ENCODE measurements at places on chromosomes 3 and 15.
A peak's percentile ranks its signal among the peaks of the same experiment; 100 is the strongest.

GRCh38 chr3:69252631-69253030 lies 130.2 kb upstream of the LMOD3 start:
- no peak for DNase-seq

GRCh38 chr15:49990835-49991545 lies 128.0 kb downstream of the ATP8B4 start:
- DNase-seq: no peak

- no peak for DNase-seq
Observed at GRCh38 chr3:33467786-33468185, 27.6 kb upstream of the UBP1 start.

DNA sequence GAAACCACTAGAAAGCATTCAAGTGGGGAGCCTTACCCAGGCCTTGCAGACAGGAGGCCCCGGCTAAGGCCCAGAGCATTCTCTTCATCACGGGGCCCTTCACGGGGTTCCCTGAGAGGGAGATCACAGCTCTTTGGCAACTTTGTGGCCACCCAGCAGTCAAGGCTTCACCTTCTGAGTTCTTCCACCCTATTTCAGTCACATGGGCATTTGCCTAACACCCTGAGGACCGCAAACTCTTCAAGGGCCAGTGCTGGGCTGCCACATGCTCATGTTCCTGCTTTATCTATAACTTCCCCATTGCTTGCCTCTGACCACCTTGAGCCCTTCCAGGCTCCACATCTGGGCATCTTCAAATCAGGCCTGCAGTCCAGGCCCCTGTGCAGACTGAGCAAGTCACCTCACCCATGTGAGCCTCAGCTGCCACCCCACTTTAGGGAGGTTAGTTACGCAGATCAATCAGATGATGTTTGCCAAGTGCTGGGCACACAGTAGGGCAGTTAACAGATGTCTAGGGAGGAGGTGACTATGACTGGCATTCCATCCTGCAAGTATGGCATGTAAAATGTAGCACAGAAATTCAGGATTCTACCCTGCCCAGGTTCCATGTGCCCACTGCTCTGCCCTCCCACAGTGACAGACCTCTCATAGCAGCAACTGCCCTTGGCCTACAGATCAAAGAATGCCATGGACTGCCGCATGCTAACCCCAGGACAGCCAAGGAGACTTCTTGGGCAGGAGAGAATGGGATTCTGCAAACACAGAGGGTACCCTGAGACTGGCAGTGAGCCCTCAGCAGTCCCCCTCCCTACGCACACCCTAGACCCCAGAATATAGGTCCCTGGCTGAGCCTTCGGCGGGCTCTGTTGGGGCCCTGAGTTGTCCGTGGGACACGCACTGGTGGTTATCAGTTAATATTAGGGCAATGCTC lies 37.6 kb upstream of the ZNF710 start:
- peak; percentile 97 for DNase-seq

DNA sequence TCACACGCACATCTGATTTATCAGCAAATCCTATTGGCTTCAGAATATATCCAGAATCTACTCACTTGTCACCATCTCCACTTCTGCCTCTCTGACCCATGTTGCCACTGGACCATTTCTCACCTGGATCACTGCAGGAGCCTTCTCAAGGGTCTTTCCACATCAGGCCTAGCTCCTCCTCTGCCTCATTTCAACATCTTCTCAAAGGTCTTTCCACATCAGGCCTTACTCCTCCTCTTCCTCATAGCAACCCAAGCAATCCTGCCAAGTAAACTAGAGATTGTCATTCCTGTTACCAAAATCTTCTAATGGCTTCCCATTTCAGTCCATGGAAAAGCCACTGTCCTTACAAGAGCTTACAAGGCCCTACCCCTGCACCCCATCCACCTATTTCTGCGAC lies 18.0 kb upstream of the DUT start:
- no peak for DNase-seq

DNA sequence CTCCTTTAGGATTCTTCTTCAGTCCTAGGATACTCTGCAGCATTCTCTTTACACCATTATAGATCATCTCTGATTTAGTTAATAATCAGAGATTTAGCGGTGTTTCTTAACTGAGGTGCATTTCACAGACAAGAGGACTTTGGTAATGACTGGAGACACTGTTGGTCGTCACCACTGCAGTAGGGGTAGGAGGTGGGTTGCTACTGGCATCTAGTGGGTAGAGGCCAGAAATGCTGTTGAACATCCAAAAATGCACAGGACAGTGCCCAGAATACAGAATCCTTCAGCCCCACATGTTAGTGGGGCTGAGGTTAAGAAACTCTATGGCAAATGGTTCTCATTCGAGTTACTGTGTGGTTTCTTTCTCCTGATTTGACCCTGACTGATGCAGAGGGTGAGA lies 80.4 kb upstream of the LMCD1 start:
- DNase-seq: no peak

DNA sequence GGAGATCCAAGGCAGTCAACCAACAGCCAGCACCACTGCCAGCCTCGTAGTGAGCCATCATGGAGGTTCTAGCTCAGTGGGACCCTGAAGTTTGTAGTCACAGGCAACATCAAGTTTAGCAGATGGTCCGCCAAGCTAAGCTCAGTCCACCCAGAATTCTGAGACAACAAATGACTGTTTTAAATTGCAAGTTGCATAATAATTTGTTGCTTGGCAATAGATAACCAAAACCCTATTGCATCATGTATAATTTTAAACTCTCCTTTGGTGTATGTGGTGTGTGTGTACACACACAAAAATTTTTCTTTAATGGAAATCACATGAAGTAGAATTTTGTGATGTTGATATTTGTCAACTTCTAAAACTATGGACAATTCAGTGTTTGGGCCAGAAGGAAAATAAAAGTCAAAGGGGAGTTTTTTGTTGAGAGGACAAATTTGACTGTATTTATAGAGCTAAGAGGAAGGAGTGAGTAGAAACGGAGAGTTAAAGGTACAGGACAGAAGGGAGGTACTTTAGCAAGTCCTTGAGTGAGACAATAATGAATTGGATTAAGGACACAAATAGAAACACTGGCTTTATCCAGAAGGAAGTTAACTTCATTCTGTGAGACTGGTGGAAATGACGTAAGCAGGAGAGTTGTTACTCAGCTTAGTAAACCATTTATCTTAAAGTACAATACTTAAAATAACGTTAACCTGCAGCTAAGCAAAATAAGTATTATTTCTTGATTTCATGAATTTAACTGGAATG lies 83.6 kb downstream of the NCEH1 start:
- peak; percentile 21 for DNase-seq

DNA sequence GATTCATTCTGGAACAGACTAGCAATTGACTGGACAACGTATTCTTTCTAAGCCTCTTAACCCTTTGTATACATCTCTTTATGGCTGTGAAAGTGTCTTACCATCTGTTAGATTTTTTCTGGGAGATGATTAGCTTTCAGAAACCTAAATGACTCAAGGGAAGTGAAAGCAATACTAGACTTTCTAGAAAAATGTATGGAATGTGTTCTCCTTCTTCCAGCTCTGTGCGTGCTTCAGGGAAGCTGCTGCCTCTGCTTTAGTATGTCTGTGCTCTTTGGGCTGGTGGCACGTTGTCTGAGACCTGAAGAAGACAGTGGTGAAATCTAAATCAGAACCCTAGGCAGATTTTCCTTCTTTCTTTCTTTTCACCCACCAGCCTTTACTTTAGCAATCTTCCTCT lies 89.5 kb downstream of the ITPR1 start:
- no peak for DNase-seq

DNA sequence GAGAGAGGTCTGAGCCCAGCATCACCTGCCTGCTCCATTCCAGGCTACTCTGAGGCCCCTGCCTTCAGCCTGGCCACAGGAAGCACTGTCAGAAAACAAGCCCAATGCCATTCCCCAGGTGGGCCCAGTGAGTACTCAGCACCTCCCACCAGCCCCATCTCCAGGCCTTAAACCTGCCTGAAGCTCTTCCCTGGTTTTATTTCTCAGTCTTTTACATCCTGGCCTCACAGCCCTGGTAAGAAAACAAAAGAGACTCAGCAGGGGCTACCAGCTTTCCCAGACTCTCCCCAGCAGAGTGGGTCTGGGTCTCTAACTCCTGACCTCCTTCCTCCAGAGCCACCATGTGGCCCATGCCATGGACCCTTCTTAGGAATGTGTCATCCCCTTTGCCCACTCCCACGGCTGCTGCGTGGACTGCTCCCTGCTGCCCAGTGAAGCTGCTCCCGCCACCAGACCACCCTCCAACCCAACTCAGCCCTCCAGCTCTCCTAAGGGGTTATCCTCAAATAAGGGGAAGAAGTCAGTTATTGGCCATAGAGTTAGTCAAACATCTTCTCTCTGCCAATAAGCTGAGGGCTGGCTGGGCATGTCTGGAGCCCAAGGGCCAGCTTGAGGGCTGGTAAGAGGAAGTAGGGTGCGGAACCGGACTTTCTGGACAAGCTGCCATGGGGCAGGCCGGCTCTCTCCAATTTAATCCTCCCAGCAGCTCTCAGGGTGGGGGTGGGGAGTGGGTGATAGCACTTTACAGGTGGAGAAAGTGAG lies 116.7 kb upstream of the LINGO1 start:
- DNase-seq: no peak

- no peak for DNase-seq
Observed at GRCh38 chr3:113105966-113106660, 105.2 kb upstream of the BOC start.
